ENCODE measurements at places on chromosomes 2 and 18.

DNA sequence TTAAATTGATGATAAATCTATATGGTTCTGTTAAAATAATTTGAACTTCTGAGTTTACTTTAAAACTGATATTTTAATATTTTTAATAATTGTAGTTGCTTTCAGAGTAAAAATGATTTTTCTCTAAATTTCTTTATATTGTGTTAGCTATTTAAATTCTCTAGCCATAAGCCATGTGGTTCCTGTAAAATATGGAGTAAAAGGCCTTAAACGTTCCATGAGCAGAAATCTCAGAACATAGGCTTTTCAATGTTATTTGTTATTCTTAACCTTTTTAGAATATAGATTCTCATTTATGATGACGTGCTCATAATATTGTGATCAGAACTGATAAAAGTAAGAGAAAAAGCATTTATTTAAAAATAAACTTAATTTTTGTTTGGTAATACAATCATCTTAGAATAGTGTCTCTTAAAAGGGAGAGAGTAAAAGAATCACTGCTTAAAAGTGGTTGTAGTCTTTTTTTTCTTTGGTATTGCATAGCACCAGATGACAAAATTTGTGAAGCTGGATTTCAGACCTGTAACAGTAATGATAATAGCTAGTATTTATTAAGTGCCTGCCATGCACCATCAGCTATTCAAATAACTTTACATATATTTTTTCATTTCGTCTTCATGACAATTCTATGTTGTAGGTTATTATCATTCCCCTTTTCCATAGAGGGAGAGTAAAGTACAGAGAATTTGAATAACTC is 2.7 kb downstream of the BMPR2 start:
- DNase-seq = no peak

DNA sequence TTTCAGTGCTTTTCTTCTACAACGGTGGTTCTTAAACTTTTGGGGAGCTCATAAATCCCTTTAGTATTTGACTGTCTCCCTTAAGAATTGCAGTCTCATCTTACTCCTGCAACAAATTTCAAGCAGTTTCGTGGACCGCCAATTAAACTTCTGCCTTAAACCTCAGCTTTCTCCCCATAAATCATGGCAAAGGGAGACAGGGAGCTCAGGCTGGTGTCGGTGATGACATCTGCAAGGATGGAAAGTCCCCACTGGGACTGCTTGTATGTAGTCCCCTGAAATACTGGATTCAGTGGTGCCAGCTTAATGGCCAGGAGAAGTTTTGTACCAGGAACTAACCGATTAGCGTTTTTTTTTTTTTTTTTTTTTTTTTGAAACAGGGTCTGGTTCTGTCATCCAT is 148.7 kb upstream of the ITGA6 start:
- DNase-seq = no peak

GRCh38 chr2:121187982-121188411 is 97.0 kb downstream of the TFCP2L1 start:
- no peak for DNase-seq

DNA sequence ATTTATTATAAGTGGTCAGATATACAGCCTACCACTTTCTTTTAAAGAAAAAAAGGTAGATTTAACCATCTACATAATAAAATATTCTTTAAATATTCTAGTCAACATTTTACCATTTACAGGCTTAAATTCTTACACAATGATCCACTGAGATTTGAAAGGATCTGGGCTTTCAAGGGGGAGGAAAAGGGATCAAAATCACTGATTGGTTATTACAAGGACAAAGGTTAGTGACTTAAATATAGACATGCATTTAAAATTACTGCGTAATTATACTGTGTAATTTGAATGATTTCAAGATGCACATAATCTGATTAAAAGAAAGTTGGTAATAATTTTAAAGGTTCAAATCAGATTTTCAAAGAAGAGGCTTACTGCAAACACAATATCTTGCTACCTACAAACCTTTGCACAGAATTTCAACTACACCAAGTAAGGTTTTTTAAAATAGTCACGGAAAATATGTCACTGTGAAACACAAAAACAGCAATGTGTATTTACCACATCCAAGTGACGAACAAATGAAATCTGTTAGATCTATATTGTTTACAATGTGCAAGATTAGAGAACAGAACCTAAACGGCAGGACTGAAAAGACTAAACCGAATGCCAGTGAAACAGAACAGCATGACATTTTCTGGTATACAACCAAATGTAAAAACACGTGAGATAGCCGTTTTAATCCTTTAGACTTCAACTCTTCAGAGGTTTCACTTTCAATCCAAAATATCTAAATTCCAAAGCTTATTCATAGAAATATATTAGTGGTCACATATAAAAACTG is 40.8 kb downstream of the RTN4 start:
- DNase-seq = no peak

DNA sequence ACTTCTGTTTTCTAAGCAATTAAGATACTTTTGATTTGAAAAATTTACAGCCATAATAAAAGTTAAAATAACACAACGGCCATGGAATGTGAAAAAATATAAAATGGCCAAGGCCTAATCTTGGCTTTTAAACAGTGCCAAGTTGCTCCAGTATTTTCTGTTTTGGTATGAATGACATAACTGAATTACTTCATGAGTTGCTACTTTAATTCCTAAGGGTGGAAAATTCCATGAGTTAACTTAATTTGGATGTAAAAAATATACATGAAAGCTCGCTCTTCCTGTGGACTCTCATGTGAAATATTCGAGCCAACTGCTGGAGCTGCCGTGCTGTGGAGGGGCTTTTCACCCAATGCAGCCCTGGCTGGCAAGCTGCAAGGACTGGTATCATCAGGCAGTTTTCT is 286.0 kb upstream of the CCDC68 start:
- no peak for DNase-seq

DNA sequence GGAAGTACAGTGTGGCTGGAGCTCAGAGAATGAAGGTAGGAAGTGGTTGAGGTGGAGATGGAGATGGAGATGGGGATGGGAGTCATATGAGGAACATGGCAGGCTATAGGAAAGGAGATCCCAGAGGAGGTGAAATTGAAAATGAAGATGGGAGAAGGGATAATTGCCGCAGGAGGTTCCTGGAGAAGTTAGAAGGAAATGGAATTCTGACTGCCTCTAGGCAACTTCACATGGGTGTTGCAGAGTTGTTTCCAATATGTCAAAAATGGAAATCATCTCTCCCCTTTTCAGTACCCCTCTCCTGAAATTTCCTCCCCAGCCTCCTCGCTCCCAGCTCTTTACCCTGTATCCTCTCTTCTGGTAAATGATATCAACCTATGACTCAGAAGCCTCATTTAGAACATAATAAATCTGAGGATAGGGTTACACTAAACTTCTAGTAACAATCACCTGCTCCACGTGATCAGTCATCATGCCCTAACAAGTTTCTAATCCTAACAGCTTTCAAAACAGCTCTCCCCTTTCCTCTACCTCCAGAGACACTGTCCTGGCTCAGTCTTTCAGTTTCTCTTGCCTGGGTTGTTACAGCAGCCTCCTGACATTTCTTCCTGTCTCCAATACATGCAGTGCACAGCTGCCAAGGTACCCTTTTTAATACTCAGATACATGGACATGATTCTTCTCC is 201.9 kb upstream of the RBMS1 start:
- DNase-seq = no peak

- peak; percentile 53 for DNase-seq
Observed at GRCh38 chr2:43221124-43221762, 5.2 kb downstream of the ZFP36L2 start.

DNA sequence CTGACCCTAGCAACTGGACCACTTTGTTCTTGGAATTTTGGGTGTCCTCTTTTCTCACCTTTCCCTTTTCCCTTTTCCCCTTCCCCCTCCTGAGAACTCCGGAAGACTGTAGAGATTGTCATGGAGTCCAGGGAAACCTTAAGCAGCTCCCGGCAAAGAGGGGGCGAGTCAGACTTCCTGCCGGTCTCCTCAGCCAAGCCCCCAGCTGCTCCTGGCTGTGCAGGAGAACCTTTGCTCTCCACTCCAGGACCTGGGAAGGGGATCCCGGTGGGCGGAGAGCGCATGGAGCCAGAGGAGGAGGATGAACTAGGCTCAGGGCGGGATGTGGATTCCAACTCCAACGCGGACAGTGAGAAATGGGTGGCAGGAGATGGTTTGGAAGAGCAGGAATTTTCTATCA is 20.5 kb downstream of the SETBP1 start:
- no peak for DNase-seq

DNA sequence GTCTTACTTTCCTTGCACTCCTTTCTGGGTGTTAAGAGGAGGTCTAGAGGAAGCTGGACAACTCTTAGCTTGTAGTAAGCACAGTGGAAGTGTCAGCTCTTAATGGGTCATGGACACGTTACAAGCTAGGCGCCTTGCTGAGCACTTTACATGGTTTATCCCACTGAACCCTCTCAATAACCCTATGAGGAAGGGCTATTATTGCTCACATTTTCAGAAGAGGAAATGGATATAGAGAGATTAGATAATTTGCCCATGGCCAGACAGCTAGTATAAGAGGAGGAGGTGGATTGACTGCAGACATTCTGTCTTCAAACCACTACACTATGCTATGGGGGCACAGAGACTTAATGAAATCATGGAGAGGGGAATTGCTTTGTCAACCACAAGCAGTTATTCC is 8.3 kb upstream of the IL1RN start:
- no peak for DNase-seq

DNA sequence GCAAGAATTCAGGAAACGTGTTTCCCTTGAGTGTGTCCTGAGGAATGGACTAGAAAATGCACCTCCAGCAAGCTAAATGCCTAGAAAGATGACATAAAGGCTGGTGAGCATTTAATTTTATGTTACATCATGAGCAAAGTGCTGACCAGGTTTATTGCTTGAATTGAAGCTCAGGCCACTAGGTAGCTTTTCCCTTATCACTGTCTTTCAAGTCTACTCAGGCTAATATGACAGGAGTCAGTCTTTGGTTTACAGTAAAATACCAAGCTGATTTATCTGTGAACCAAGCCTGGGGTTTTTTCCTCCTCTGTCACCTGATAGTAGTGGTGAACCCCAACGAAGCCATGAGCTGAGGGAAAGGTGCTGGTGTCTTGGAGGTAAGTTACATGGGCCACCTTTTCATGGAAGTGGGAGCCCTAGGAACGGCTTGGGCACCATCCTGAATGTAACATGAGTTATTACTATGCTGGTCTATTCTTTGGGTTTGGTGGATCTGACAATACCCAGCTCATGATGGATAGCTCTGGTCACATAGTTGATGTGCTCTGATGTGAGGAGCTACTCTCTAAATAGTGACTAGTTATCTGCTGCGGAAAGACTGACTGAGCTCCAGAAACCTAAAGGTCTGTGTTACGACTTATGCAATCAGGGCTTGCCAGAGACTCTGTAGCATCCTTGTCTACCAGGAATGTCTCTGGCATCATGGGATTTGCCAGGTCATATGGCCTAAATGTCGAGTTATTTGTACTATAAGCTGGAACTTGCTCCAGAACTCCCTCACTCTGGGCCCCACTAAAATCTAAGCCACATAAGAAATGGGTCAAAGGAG is 39.8 kb downstream of the NUP35 start:
- DNase-seq = no peak

DNA sequence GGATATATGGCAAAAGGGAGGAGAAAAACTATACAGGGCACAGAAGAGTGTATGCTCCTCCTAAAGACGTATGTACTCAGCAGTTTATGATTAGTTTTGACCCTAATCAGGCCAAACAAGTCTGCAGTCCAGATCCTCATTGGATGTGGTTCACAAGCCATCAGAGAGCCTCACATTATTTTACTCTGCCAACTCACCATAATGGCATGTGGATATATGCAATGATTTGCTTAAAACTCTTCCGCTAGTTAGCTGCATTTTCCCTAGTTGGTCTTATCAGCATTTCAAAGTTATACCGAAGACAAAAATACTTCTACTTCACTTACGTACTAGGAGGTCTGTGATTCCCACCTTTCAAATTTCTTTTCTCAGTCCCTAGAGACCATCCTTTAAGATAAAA is 198.4 kb downstream of the CMPK2 start:
- DNase-seq = no peak

GRCh38 chr2:166084301-166084700 is 43.5 kb downstream of the SCN1A start:
- no peak for DNase-seq

- no peak for DNase-seq
Observed at GRCh38 chr2:151976945-151977353, 121.9 kb downstream of the CACNB4 start.

- DNase-seq = no peak
Observed at GRCh38 chr2:7672027-7672684, 754.9 kb downstream of the RNF144A start.

GRCh38 chr2:136122661-136123060 is 4.7 kb upstream of the CXCR4 start:
- DNase-seq = no peak

DNA sequence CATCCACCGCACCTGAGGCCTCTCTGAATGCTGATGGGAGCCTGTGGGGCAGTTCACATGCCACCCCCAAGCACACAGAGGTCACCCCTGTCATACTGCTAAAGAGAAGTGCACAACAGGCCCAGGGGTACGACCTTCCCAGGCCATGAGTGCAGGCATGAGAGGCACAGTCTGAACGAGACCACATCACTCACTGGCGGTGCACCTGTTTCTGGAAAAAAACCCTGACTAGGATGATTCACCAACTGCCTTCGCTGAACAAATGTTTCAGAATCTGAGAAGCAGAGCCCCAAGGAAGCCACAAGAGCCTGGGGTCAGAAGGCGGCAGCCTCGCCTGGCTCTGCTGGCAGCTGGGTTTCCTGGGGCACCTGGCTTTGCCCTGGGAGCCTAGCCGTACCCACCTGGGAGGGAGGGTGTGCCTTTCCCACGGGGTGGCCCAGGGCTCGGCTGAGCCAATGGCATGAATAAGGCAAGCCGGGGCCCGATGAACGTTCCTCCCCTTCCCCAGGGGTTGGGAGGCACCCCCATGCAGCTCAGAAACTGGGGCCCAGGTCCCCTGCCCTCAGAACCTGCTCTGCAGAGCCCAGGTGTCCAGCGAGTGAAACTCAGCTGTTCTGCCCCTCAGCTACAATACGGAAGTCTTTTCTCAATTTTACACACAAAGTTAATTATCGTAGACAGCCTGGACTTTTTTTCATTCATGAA is 73.8 kb downstream of the HDAC4 start:
- DNase-seq = no peak

- no peak for DNase-seq
Observed at GRCh38 chr18:3269241-3269913, 7.4 kb downstream of the MYL12B start.

DNA sequence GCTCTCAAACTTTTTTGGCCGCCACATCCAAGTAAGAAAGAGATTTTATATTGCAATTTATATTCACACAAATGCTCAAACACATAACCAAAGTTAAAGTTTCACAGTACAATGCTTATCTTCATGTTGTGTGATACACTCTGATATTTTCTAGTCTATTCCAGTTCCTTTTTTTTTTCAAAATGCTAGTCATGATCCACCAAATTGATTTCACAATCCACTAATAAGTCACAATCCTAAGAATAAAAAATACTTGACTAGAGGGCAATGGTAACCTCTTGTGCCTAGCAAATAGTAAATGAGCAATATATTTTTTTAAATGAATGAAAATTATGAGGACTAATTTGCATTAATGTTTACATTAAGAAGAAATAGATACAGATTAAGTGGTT is 5.8 kb upstream of the PTPN4 start:
- DNase-seq = no peak
